ENCODE measurements at places on chromosomes 7 and 10.

DNA sequence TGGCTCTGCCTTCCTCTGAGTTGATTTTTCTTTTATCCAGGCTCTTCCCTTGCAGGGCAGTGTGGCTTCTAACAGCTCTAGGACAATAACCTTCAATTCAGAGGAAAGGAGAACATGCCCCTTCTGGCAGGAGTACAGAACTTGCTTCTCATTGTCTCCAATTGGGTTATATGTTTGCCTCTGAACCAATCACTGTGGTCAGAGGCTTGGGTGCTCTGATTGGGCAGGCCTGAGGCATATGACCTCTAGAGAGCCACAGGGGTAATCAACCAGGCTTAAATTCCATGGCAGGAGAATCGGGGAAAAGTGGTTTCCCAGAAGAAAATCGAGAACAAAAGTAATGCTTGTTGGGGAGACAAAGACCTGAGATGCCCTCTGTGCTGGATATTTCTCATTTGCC, 240.0 kb downstream of the REEP3 start:
- DNase-seq, result no peak

- DNase-seq, result no peak
These were observed 39.1 kb downstream of the CDK6 start for GRCh38 chr7:92797284-92797683.

- no peak for DNase-seq
These were observed 11.2 kb upstream of the ZNF485 start for GRCh38 chr10:43594944-43595589.

- no peak for DNase-seq
These were observed 54.7 kb upstream of the BICC1 start for GRCh38 chr10:58457761-58458616.

DNA sequence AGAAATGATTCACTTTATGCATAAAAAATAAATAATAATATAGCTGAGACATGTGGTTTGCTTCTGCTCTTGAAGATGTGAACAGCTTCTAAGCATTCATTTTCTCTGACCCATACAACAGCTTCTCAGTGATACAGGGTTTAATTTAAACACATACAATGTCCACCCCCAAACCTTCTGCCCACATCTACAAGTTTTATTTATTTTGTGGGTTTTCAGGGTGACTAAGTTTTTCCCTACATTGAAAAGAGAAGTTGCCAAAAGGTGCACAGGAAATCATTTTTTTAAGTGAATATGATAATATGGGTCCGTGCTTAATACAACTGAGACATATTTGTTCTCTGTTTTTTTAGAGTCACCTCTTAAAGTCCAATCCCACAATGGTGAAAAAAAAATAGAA, 17.2 kb downstream of the INHBA start:
- DNase-seq, result no peak

GRCh38 chr7:103799298-103799697, 190.2 kb downstream of the RELN start:
- DNase-seq, result no peak

GRCh38 chr10:37226524-37226923, 101.1 kb downstream of the ANKRD30A start:
- DNase-seq, result no peak

DNA sequence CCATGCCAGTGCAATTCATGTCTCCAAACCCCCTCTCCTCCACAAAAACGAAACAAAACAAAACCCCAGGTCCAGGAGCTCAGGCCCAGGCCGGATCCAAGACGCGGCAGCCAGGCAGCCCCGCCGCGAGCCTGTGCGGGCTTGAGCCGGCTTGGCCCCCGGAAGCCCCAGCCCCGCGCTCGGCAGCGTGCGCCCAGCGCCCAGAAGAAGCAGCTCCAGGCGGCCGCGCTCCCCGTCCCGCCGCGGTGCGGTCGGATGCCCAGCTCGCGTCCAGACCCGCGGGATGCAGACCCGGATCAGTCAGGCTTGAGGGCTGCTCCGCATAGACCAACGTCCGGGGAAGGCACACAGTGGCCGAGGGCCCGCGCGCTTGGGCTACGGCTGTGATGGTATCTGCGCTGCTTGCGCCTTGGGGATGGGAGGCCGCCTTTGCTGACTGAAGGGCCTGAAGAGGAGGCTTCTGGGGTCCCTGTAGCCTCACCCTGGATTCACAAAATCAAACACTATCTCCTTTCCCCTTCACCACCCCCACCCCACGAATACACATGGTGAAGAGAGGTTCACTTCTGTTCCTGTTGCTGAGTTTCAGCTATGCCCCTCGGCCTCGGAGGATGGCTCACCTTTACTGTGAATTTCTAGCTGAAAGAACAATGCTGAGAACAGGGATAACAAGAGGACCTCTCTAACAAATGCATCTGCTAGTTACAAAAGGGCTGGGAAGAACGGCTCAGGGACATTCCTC, 79.9 kb upstream of the EN2 start:
- no peak for DNase-seq

DNA sequence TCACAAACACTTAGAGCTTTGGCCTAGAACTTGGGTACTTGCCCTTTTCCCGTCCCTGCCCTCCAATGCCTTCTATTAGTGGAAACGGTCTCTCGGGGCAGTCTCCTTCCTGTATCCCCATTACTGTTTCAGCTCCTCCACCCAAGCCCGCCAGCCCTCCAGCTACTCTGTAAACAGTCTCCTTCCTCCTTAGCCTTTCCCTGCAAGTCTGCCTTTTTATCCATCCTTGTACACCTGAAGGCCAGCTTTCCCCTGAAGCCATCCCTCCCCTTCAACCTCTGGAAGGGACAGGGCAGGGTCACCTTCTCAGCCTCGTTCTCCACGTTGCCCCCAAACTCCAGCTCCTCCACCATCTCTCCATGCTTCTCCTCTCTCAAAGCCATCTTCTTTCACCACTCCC, 108.1 kb upstream of the ZNF746 start:
- DNase-seq, result no peak

- DNase-seq, result no peak
These were observed 95.5 kb upstream of the FAM20C start for GRCh38 chr7:96861-97260.

DNA sequence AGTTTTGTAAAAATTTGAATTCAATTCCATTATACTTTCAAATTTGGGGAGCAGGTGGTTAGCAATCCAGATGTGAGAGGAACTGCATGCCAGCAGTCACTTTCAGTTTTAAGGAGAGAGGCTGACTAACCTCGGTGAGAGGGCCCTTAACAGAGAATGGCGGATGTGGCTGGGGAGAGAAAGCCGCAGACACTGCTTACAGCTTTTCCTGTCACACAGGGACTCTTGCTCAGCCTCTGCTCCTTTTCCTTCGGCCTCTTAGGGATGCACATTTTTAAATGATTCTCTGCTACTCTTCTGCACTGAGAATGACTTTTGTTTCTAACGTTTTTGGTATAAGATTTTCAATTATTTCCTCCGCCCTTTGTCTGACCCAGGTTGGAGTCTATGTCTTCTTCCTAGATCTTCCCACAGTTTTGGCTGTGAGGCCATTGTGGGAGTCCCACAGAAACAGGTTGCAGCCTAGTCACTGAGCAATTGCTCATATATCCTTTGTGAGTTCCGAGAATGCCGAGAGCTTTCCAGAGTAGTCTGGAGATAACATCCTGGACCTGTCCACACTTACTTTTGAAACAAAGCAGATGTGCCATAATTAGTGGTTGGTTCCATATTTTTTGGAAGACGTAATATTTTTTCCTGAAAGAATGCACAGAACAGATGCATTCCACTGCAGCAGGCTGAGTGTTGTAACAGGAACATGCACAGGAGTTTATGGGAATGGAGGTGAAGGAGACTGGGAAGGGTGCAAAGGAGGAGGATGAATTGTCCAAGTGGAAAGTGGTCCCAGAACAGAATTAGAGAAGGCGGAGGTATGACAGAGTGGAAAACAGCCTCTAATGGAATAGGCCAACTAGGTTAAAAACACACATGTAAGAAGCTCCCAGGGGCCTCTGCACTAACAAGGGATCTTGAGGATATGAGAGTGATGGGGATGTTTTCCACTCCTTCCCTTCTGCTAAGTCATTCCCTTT, 168.0 kb upstream of the ZNF32 start:
- DNase-seq, result no peak

GRCh38 chr7:28700790-28701203, 257.3 kb downstream of the TRIL start:
- no peak for DNase-seq

DNA sequence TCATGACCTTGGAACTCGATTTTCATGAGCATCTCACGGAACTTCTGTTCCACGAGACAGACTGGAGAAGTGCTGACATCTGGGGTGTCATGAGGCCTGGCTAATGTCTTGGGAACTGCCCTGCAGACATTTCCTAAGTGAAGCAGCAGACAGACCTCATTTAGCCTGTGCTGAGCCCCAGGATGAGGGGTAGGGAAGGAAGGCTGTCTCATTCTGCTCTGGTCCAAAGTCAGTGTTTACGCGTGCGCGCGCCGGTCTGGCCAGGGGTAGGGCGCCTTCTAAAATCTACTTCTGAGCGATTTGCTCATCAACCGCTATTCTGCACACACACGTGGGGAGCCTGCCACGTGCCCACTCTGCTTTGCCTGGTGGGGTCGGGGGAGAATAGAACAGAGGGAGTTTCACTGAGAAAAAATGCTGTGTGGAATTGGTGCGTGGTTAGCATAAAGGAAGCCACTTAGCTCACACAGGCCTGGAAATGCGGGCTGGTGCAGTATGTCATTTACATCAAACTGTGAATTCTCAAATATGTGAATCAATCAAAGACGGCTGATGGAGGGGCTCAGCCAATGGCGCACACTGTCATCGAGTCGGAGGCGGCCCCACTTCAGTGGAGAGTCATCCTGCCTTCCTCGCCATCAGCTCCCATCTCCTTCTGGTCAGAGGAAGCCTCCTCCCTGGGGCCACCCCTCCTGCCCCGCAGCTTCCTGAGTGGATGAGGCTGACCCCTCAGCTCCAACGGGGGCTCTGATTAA, 335.1 kb downstream of the ADARB2 start:
- no peak for DNase-seq

DNA sequence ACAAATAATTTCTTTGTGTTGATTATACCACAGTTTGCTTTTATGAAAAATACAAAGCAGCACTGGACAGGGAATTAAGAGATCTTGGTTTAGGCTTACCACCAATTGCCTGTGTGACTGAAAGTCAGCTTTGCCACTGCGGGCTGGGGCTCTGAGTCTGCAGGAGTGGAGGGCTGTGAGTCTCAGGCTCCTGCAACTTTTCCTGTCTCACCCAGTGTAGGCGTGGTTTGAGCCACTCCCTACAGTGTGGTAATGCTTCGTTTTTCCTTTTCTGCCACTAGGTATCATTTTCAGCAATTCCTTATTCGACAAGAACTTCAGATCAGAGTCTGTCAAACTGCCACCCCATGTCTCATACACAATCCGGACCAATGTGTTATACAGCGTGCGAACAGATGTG, 180.6 kb downstream of the ABCA13 start:
- no peak for DNase-seq

GRCh38 chr10:29343607-29344038, 54.8 kb downstream of the LYZL1 start:
- DNase-seq, result no peak

DNA sequence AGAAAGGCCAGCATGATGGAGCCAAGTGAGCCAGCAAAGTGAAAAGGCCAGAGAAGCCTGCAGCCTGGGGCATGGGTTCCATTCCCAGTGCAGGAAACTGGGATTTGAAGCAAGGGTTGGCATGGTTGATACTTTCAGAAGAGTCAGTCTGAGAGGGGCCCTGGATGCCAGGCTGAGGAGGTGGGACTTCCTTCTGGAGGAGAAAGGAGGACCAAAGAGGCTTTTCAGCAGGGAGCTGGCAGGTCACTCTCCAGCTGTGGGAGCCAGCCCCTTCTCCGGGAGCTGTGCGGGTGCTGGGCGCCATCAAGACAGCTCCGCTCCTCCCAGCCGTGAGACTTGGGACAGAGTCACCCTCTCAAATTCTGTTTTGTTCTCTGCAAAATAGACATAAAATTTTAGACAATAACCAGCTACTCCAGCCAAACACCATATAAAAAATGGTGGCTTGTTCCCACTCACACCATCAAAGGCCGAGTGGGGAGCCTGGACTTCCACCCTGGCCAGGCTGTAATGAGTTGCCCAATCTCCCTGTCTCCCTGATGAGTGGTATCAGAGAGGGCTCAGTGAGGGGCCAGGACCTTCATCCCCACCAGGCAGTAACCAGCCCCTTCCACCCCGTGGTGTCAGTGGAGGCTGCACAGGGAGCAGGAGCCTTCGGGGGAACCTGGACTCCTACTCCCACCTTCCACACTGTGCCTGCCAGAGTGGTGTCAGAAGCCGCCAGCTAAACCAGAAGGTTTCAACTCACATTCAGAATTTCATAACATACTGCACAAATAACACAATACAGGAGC, 133.6 kb upstream of the RET start:
- DNase-seq, result no peak

DNA sequence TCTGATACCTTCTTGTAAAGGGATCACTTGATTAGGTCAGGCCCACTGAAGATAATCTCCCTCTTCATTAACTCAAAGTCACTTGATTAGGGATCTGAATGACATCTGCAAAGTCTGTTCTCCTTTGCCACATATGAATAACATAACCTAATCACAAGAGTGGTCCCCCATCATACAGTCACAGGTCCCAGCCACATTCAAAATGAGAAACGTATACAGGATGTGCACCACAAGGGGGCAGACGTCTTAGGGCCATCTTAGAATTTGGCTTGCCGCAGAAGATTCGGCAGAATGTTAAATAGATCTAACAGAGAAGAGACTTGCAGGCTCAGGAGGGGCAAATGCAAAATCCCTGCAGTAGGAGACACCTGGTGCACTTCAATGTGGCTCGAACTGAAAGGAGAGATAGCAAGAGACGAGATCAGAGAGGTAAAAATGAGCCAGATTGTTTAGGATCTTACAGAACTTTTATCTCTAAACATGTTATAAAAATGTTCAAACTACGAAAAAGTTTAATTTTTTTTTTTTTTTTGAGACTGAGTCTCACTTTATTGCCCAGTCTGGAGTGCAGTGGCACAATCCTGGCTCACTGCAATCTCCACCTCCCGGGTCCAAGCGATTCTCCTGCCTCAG, 10.4 kb upstream of the SMC3 start:
- no peak for DNase-seq

- DNase-seq, result no peak
These were observed 254.5 kb downstream of the SORCS3 start for GRCh38 chr10:104895541-104895940.

- no peak for DNase-seq
These were observed 71.6 kb upstream of the GJD4 start for GRCh38 chr10:35533565-35533964.

- no peak for DNase-seq
These were observed 233.4 kb downstream of the PTN start for GRCh38 chr7:137110091-137110509.

- DNase-seq, result no peak
These were observed 80.4 kb downstream of the AUTS2 start for GRCh38 chr7:69678494-69679187.

- no peak for DNase-seq
These were observed 57.1 kb downstream of the SLIT1 start for GRCh38 chr10:97128516-97129154.

GRCh38 chr10:110496553-110497437, 912 bp upstream of the DUSP5 start:
- no peak for DNase-seq

- DNase-seq, result no peak
These were observed 150.0 kb downstream of the ZNF33B start for GRCh38 chr10:42488416-42488815.

- no peak for DNase-seq
These were observed 4.9 kb downstream of the TMEM130 start for GRCh38 chr7:98864731-98865453.

- no peak for DNase-seq
These were observed 153.7 kb downstream of the DNAJB6 start for GRCh38 chr7:157490465-157490912.

- DNase-seq, result no peak
These were observed 64.9 kb upstream of the FAM204A start for GRCh38 chr10:118407026-118407425.

Data from NCI-H1930 (cell line).